ENCODE measurements at places on chromosomes 1 and 21.

DNA sequence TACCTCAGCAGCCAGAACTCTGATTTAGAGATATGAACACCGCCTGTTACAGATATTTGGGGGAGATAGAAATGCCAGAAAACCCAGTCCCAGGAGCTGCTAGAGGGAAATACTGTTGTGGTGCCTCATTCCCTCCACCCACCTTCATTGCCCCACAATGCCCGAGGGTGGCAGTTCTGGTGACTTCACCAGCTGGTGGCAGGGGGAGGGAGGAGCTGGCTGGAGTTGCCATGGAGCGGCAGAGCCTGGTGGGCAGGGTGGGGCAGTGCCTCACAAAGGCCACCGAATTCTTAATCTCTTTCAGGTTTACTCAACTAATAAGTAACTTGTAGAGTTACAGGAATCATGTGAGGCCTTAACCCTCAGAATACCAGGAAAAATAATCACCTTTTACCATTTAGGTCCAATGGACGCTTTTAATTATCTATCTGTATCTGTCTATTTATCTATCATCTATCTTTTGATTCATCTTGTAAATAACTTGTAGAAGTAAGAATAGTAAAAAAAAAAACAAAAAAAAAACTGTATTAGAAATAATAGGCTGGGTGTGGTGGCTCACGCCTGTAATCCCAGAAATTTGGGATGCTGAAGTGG lies 11.7 kb upstream of the S100A11 start:
- no peak for DNase-seq

DNA sequence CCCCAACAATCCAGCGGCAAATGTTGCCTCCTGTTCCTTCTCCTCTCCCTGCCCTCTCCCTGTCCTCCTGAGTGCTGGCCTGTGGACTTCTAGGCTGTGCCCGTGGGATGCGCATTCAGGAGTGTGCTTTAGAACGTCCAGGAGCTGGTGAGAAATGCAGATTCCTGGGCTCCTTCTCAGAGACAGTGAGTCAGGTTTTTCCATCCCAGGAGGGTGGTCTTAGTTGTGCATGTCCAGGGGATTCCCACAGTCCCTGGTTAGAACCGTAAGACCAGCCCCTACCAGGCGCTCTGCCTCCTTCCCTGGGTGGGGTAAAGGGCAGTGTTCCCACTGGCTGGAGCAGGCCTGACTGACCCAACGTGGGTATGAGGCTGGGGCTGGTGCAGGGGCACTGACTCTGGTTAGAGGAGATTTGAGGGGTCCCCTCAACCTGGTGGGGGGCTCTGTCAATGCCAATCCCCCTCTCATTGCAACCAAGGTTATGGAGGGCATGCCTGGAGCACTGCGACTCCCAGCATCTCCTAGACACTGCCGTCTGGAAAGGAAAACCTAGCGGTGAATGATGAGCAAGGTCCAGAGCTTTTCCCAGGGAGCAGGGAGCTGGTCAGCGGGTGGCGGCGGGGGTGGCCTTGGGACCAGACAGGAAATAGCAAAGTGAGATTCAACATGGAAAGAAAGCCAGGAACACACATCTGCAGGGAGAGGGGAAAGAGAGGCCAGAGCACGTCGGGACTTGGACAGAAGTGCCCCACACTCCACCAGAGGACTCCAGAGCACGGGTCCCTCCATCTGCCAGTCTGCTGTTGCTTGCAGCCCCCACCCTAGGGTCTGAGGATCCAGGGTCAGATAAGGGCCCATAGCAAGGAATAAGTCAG lies 38.5 kb downstream of the HSPG2 start:
- DNase-seq = no peak

GRCh38 chr1:87119541-87120140 lies 205.2 kb downstream of the HS2ST1 start:
- DNase-seq = no peak

- DNase-seq = no peak
These were observed 190.2 kb downstream of the CAMTA1 start for GRCh38 chr1:6975331-6976043.

GRCh38 chr1:21669258-21670058 lies at the start of gene RAP1GAP:
TSS of gene RAP1GAP (minus strand) at chr1:21669357. CDS start at chr1:21620032, 49,325 bp downstream.
- DNase-seq = no peak

- no peak for DNase-seq
These were observed 993.8 kb upstream of the NCAM2 start for GRCh38 chr21:20004367-20004766.

DNA sequence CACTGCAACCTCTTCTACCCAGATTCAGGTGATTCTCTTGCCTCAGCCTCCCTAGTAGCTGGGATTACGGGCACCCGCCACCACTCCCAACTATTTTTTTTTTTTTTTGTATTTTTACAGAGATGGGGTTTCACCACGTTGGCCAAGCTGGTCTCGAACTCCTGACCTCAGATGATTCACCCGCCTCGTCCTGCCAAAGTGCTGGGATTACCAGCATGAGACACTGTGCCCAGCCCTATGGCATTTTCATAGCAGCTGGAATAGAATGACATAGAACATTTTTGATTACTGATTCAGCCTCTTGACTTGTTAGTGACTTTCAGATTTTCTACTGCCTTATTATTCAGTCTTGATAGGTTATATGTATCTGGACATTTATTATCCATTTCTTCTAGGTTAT lies 1046.2 kb downstream of the AMY1C start:
- no peak for DNase-seq

- no peak for DNase-seq
These were observed 1.7 kb upstream of the NADK start for GRCh38 chr1:1779691-1780597.

Data from NCI-H1417 treated with DMSO at 0.1 percent for 48 hours (cell line).